ENCODE measurements at places on chromosomes 11 and 22.

DNA sequence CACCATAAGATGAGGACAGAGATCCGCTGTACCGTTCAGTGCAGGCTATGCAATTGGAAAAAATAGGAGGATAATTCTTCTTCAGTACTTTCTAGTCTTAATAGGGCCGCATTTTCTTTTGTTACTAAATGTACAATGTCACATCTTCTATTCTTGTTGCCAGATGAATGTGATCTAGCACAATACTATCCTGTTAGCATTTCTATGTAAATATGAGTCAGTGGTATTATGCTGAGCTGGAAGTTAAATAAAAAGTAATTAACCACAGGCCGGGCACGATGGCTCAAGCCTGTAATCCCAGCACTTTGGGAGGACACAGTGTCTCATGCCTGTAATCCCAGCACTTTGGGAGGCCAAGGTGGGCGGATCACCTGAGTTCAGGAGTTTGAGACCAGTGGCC is 24.4 kb upstream of the BIRC3 start:
- no peak for DNase-seq

- no peak for DNase-seq
Observed at GRCh38 chr22:33652615-33653014, 267.7 kb downstream of the LARGE1 start.

DNA sequence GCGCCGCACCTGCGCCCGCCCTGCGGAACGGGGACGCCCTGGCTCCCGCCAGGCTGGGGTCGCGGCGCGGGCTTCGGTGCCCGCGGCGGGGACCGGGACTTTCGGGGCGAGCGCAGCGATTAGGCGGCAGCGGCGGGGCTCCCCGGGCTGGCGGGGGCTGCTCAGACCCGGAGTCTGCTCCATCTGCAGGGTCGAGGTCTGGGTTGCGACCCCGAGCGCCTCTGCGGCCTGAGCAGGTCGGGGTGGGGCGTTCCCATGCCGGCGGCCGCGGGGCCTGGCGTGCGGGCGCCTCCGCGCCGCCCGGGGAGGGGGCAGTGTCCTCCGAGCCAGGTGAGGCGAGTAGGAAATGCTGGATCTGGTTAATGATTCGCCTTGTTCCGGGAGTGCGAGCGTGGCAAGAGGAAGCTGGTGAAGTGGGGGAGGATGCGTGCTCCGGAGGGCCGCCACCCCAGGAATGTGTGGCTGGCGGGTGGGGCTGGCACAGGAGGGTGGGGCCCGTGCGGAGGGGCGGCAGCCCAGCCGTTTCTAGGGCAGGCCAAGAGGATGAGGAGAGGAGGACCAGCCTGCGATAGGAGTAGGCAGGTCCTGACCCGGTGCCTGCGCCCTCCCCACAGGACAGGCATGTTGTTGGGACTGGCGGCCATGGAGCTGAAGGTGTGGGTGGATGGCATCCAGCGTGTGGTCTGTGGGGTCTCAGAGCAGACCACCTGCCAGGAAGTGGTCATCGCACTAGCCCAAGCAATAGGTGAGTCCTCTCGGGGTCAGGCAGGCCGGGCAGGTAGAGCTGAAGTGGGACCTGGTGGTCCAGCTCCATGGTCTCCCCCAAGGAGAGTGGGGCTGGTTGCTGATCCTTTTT is 606 bp downstream of the RASSF7 start:
- no peak for DNase-seq

DNA sequence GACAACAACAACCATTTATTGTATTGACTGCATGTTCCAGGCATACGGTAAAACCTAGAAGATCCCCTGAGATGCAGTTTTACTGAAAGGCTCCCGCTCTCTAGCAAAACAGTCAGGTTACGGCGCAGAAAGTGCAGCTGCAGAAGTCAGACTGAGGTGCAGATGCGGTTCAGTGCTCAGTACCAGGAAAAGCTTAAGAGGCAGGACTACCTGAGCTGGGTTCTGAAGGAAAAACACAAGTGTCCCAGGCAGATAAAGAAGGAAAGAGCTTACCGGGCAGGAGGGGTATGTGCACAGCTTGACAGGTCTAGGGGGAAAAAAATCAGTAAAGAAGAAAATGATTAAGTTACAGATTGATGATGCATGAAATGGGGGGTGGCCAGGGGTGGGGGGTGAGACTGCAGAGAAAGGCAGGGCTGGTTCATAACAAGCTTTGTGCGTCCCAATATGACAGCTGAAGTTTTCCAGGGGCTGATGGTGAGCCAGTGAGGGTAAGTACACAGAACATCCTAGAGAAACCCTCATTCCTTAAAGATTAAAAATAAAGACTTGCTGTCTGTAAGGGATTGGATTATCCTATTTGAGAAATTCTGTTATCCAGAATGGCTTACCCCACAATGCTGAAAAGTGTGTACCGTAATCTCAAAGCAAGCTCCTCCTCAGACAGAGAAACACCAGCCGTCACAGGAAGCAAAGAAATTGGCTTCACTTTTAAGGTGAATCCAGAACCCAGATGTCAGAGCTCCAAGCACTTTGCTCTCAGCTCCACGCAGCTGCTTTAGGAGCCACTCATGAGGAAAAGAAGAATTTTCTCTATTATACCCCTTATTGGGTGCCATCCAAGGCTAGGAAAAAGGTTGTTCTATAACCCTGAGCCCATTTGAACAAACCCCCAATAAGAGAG is 11.9 kb downstream of the LARGE1 start:
- DNase-seq = no peak

- DNase-seq = no peak
Observed at GRCh38 chr11:134503596-134503995, 91.6 kb upstream of the B3GAT1 start.

GRCh38 chr11:102361086-102362031 is 14.3 kb downstream of the BIRC2 start:
- DNase-seq = no peak

- peak; percentile 12 for DNase-seq
Observed at GRCh38 chr11:77589521-77590193, at the start of gene AQP11. AQP11 (plus strand) TSS chr11:77589953; CDS start chr11:77589993, 40 bp downstream.

DNA sequence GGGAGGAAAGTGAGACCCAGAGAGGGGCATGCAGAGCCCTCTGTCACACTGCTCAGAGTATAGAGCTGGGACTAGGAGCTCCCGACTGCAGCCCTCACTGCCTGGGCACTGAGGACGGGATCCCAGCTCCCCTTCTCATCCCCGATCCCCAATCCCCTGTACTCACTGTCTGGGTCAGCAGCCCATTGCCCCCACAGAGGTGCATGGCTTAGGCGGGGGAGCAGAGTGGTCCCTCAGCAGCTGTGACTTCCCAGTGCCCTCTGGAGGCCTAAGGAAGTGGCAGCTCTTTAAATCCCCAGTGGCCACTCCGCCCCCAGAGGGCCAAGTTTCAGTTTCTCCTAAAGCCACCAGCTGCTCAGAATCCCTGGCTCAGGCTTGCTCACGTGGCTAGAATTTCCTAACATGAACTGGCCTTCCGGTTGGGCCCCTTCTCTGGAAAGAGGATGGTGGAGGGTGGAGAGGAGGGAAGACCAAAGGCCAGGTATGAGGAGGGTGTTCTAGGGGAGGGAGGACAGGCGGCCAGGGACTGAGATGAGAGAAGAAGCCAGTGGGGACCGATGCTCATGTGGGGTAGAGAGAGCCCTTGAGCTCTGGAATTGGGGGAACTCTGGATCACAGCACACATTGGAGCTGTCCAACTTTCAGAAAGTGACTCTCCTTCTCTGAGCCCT is at the start of gene BATF2:
TSS of gene BATF2 (minus strand) at position 262 of the 671 bp plus-strand sequence. CDS start at position 205, 57 bp downstream.
- DNase-seq = no peak

DNA sequence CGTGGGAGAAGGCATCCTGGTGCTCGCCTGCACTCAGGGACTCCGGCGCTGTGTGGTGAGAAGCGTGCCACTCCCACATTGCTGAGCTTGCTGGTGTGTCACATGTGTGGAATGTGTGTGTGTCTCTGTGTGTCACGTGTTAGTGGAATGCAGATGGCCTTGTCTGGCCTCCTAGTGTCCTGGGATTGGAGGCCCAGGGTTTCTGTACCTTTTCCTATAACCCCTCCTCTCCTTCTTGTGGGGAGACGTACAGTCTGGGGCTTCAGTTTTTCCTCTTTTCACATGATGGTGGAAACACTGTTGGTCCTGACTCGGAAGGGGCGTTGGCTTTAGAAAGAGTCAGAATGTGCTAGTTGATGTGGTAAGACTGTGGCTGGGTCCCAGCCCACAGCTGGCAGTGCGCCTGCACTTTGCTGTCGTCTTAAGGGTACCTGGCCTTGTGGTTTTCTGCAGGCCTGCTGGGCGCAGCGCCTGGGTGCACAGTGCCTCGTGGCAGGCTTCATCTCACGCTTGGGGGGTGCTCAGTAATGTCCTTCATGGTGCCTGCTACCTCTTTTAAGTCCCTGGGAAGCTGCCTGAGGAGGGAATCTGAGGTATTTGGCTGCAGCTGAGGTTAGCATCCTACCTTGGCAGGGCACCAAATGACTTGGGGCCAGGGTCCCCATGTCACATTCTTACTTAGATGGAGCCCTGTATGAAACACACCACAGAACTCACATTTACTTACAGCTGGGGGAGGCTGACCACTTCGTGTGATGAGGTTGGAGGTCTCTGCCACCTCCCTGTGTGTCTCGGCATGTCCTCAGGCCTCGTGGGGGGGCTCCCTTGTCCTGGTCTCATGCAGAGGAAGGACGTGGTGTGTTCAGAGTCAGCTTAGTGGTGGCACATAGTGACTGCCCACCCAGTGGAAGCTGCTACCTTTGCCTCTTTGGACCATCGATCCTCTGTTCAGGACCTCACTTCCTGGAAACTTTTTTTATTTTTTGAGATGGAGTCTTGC is 61.9 kb downstream of the MED15 start:
- DNase-seq = no peak
